Activated T-cell treated with anti-CD3 and anti-CD28 coated beads, Interleukin-2, amount 50 U/mL, for 72 hours (primary cell): ENCODE measurements at places on chromosomes 7 and 10.

DNA sequence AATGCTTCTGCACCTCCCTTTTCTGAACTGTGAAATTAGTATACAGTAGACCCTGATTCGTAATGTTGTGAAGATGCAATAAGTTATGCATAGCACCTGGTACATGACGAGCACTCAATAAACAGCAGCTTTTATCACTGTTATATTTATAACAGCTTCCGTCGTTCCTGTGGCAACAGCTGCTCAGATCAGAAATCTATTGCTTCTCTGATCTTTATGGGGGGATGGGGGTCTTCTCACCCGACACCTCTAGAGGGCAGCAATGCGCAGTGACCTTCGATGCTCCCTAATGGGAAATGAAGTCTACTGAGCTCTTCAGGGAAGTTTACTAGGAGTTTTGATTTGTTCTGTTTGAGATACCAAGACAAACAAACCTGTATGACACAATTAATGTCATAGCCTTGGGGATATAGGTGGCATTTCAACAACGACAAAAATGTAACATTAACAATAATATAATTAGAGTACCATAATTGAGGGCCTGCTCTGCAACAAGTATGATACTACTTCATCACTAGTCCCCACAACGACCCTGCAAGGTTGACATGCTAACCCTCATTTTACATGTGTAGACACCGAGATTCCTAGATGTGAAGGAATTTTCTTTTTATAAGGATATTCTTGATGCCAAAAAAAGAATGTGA is 289.6 kb downstream of the SFMBT2 start:
- peak; percentile 74 for DNase-seq

DNA sequence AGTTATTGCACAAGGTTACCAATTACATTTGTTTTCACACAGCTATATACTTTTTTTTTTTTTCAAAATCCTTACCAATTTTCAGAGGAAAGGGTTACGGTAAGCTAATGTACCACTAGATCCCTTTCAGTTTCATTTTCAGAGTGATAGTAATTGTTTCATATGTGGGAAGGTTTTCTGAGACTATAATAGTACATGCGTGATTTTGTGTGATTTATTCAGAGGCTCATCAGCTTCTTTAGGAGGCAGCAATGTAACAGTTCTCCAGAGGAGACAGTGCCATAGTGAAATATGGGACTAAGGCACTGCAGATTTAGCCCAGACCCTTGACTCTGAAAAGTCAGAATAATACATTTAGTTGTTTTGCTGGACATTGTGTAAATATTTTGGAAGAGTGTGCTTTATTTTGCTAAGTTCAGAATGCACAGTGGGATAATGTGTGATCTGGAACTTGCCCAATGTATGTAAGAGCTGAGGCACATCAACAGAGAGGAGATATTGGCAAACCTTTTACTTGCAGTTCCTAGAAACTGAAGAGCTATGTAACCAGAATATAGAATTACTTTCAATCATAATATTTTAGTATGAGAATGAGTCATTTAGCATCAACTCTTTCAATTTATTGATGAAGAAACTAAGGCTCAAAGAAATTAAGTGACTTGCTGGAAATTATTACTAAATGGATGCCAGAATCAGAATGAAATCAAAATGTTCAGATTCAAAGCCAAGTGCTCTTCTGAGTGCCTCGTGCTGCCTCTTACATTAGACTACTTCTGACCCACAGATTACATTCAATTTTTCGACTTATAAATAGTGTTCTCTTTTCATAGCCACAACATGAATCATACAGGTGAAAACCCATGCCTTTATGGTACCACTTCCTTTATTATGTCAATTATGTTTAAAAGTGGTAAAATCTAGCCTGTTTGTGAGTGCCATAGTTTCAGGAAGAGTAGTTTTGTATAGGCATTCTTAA is 207.7 kb upstream of the TEX47 start:
- DNase-seq: no peak

DNA sequence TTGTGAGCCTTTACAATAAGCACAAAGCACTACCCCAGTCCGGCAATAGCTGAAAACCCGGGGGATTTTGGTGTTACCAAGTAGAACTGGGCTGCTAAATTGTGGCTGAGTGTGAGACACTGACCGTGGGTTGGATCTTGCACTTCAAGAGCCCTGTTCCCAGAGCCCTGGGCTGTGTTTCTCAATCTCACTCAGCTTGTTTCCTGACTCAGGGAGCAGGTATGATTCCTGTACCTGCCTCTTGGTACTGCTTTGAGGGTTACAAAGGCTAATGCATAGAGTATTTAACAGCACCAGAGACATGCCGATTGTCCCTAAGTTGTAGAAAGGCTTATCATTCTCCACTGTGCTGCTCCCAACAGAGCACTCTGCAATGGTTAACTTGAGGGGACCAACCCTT is 134.6 kb downstream of the TEX36 start:
- no peak for DNase-seq

- DNase-seq: no peak
These were observed 88.1 kb upstream of the RSU1 start for GRCh38 chr10:16905320-16905719.

DNA sequence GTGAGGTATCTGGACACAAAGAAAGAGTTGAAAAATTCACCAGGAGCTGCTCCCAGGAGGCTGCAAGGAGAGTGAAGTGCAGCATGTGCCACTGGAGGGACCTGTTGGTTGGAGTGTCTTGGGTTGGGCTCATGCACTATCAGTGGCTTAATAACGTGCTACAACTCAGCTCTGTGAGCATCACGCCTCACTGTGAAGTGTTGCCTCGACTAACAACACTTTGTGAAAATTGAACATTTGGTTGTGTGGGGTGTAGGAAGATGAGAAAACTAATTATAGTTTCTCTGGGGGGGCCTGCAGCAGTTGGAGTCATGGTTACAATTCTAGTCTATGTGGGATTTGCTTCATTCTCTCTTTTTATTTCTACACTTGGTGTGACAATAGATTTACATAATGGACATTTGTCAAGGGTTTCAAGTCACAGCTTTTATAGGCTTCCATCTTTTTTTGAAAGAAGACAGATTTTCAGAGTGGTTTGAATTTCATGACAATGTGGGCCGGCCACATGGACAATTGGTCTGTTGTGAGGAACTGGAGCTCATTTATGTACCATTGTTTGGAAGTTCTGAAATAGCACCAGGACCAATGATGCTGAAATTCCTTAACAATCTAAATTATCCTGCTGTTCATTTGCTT is 121.3 kb downstream of the RAMP3 start:
- no peak for DNase-seq

DNA sequence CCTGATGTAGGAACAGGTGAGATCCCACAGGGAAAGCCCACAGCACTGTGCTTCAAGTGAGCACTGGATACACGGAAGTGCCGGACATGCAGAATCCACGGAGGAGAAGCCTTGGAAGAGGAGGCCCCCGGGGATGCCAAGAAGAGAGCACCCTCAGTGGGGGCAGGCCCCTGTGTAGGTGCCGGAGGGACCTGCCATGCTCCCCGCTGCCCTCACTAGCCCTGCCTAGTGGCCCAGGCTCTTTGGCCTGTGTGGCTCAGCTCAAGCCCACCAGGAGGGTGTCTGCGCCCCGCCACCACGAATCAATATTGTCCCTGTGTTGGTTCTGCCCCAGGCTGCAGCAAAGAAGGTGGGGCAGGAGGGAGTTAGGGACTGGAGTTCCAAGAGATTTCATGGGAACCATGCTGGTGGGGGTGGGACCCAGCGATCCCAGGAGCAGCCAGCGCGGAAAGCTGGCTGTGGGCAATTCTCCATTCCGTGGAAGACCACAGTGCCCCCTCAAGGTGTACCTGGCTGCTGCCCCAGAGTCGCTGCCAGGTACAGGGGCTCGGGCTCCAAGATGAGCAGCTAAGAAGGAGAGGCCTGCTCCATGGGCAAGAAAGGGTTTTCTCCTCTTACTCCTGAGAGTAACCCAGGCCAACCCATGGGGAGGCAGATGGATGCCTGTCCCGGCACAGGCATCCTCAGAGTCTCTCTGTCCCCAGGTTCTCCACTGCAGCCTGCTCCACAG is 34.9 kb upstream of the LEP start:
- DNase-seq: no peak
